ENCODE measurements at places on chromosomes 2 and 18.

- DNase-seq, result no peak
Measured at GRCh38 chr2:151544449-151544848, 134.7 kb downstream of the RIF1 start.

GRCh38 chr2:102848366-102848839, 86.6 kb downstream of the TMEM182 start:
- no peak for DNase-seq

DNA sequence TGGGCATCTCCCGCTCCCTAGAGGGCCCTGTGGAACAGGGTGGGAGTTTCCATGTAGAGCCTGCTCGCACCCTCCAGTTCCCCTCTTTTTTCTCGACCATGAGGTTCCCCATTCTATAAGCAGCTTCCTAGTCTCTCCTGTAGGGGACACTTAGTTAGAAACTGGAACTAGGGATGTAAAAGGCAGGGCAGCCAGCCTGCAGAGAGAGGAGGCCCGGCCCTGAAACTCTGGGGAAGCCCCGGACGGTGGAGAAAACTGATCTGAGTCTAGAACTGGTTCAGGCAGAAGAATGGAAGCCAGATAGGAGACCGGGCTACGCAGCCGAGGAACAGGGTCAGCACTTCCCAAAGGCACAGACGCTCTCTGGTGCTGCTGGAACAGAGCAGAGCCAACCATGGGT, 51.6 kb upstream of the ATG16L1 start:
- no peak for DNase-seq

DNA sequence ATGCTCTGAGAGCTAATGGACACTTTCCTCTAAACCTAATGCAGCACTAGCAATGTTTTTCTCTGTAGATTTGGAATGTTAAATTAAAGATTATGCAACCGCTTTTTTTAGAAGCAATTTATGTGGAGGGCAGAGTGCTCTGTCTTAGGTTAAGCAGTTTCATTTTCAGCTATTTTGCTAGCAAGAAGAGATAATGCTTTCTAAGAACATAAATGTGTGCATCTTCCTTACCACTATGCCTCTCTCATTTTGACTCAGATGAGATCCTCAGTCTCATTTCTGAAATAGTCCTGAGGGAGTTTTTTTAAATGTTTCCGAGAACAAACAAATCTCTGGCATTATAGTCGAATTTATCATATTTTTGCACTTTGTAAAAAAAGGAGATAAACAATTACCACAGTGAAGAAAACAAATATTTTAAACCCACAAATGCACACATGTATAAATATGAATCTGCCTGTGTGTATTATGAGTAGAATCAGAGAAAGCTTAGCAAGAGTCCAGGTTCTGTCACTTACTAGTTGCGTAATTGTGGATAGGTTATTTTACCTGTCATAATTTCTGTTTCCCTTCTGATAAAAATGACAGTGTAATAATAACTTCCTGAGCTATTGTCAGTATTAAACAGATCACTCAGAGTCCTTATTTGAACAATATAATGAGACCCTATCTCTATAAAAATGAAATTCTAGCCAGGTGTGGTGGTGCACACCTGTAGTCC, 207.7 kb upstream of the CRIM1 start:
- no peak for DNase-seq

GRCh38 chr2:121186261-121186660, 98.7 kb downstream of the TFCP2L1 start:
- no peak for DNase-seq
